ENCODE measurements at places on chromosomes 1 and 21.

DNA sequence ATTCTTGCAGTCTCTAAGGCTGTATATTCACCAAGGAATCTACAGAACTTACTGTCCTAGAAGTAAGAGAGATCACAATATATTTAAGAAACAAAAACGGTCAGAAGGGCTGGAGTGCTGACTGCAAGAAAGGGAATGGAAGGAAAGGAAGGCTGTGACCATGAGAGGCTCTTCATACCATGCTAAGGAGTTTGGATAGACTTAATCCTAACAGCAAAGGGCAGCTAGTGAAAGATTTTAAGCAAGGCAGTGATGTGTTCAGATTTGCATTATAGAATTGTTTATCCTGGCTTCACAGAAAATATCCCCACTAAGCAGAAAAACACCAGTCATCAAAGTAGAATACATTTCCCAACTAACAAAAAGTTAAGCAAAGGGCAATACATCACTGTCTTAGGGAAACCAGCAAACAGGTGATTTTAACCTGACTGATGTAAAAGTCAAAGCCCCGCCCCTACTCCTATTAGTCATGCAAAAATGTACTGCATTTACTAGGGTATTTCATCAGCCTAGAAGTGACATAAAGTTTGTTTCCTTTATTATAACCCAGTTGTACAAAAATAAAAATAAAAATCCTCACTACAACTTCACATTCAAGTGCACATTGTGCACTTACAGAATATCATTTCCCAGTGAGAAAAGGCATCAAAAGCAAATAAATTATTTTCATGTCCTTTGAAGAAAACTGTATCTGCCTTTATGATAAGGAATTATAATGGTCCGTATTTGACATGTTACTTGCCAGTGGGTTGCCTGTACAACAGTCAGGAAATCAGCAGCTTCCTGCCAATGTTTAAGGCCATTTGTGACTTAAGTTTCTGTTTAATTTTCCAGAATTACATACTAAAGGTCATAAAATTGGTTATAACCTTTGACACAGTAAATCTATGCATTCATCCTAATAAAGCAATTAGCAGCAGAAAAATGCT, 17.2 kb downstream of the JAK1 start:
- DNase-seq = no peak

DNA sequence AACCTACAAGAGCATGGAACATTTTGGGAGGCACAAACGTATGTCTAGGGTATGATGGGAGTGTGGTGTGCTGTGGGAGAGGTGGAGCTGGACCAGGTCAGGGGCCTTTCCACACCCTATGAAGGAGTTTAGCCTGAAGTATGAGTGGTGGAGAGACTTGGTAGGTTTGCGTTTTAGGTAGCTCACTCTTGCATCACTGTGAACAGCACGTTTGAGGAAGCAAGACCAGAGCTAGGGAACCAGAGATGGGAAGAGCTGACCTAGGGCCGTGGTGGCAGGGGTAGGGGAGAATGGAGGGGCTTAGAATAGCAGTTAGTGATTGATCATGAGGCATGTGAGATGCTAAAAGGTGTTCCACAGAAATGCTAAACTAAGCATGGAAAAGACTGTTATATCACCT, 25.1 kb upstream of the ZFP69B start:
- DNase-seq = no peak

- no peak for DNase-seq
These were observed 328.7 kb downstream of the SIPA1L2 start for GRCh38 chr1:232301246-232301645.

DNA sequence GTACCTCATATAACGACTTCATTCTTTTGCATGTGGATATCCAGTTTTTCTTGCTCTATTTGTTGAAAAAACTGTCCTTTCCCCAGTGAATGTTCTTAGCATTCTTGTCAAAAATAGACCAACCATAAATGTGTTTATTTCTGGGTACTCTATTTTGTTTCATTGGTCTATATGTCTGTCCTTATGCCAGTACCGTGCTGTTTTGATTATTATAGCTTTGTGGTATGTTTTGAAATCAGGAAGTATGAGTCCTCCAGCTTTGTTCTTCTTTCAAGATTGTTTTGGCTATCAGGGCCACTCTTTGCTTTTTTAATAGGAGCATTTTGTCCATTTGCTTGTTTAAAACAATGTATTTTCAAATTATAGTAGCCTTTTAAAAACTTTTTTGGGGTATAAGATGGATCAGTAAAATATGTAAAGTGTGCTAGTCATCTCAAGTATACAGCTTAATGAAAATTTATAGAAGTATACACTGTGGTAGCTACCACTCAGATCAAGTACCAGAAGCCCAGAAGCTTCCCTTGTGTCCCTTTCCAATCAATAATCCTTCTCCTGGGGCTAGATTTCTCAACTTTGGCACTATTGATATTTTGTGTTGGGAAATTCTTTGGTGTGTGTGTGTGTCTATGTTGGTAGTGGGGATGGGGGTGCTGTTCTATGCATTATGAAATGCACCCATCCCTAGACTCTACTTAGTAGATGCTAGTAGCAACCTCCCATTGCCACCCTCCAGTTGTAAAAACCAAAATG, 16.8 kb downstream of the MROH7 start:
- no peak for DNase-seq

DNA sequence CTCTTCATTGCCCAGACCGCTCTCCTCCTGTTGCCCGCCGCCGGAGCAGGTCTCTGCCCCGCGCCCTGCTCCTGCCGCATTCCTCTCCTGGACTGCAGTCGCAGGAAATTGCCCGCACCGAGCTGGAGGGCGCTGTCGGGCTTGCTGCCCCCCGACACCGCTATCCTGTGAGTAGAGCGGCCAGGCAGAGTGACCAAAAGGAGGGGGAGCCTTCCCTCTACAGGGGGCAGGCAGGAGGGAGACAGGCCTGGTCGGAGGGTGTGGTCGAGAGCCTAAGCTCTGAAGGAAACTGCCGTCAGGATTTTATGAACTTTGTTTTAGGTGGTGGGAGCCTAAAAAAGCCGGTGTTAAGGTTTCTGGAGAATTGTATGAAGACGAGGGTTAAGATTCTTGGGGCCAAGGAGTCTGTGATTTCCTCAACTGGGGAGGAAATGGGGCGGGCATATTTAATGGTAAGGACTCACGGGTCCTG, 517 bp downstream of the LRIG2 start:
- no peak for DNase-seq

DNA sequence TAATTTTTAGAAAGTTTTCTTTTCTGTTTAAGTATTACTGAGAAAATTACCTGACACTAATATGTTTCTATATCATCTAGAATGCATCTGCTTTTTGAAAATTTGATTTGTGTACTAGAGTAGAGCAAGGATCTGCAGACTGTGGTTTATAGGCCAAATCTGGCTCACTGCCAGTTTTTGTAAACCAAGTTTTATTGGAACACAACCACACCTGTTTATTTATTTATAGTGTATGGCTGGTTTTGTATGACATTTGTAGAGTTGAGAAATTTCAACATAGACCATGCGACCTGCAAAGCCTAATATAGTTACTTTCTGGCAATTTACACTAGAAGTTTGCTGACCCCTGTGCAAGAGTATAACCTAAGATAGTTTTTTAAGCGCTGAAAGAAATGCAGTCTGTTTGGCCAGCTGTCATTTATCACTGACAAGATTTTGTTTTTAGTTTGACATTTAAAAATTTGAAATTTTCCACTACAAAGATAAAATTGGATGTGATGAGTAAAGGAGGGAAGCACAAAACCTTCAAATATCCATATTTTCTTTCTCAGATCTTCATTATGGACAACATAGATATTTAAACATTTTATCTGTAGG, 36.1 kb upstream of the CACYBP start:
- DNase-seq = no peak

DNA sequence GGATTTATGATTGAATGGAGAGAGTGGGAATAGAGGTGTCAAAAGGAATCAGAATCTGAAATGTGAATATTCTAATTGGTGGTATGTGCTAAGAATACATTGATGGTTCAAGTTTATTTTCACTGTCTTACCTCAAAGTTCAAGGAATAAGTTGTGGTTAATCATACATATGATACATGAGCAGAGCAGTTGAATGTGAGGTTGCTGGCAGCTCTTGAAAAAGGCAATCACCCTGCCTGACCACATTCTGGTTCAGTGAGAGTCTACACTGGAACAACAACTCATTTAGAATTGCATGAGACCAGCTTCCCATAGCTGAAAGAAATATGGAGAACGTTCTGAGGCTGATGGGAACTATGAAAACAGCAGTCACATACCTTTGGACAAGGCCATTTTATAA, 68.3 kb upstream of the ARHGAP29 start:
- DNase-seq = no peak

DNA sequence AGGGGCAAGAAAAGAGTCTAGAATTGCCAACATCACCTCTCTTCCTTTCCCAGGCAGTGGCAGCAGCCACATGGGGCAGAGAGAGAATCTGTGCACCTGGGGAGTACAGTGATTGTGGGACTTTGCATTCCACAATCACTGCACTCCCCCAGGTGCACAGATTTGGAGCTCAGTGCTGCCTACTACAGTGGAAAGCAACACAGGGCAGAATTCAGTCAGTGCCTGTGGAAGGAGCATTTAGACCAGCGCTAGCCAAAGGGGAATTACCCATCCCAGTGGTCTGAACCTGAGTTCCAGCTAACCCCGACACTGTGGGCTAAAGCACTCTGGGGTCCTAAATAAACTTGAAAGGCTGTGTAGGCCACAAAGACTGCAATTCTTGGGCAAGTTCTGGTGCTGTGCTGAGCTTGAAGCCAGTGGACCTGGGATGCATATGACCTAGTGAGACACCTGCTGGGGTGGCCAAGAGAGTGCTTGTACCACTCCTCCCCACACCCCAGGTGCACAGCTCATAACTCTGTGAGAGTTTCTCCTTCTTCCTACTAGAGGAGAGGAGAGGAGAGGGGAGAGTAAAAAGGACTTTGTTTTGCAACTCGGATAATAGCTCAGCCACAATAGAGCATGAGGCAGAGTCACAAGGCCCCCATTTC, 50.3 kb downstream of the NUP210L start:
- no peak for DNase-seq

GRCh38 chr1:59947047-59947938, 20.7 kb upstream of the CYP2J2 start:
- DNase-seq = peak; percentile 45

GRCh38 chr1:200907611-200908097, 13.0 kb downstream of the INAVA start:
- DNase-seq = no peak

DNA sequence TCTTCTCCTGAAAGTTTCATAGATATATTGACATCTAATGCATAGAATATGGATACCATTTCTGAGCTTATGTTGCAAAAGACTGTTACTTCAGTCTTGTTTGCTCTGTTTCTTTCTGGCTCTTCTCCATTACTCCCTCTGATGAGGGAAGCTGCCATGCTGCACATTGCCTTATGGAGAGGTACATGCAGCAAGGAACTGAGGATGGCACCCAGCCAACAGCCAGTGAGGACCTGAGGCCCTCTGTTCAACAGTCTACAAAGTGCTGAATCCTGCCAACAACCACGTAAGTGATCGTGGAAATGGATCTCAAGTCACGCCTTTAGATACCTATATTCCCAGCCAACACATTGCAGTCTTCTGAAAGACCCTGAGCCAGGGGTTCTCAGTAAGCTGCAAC, 66.6 kb upstream of the ADAMTS5 start:
- no peak for DNase-seq

DNA sequence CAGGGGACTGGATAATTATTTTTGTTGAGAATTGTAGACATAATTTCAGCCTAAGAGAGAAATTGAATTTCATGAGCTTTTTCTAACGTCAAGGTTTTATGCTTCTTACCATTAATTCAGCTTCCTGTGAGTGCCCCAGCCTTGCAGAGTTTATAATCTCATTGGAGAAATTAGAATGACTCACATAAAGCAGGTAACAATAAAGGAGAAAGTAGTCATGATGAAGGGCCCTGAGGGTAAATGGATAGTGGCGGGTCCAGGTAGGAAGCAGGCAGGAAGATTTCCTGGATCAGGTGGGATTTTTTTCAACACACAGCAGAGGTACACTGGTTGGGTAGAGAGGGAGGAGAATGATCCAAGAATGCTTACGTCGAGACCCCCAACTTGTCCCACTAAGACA, 311.4 kb downstream of the BARHL2 start:
- DNase-seq = no peak

DNA sequence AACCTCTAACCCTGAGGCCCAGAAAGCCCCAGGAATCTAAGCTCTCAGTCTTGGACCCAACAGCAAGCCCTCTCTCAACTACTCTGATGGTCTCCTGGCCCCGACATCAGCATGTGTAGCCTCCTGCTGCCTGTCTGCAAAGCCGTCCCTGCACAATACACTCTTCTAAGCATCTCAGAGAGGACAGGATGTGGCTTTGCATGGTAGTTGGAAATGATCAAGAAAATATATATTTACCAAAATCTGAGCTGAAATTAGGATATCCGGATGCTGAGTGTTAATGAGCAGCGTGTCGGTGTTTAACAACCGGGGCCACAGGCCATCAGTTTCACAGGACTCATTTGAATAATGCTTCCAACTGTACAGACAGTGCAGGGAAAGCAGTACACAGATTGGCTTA, 59.1 kb upstream of the SIM2 start:
- peak; percentile 63 for DNase-seq

DNA sequence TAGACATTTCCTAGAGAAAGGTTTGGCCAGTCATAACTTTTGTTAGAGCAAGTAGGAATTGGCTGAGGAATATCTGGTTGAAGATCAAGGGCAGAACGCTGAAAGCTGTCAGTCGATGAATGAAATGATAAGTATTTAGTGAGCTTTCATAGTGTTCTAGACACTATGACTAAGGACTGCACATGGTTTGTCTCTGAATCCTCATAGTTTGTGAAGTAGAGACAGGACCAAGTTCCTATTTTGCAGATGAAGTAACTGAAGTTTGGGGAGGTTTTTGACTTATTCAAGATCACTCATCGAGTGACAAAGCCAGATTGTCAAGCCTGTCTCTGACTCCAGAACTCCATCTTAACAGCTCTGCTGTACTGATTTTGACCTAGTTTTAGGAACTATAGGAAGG, 4.7 kb downstream of the ELOA start:
- DNase-seq = no peak

- DNase-seq = no peak
These were observed 1788.1 kb downstream of the BRINP3 start for GRCh38 chr1:188689542-188689941.

GRCh38 chr1:109479901-109480300, 3.8 kb upstream of the ATXN7L2 start:
- DNase-seq = no peak

DNA sequence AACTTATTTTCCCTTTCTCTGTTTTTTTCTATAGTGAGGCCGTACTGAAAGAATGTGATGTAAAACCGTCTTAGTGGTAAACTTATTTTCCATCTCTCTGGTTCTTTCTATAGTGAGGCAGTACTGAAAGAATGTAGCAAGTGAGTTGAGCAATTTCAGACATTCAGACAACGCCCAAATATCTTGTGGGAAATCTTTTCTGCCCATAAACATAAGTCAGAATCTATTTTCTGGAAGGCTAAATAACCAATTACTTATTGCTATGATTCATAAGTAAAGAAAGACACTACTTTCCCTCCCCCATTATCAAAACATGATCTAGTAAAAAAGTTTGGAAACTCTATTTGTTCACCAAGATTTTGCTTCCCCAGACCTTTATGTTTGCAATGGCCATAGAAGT, 18.8 kb upstream of the SCCPDH start:
- DNase-seq = no peak
